Astrocyte of the hippocampus (primary cell): ENCODE measurements at places on chromosomes 5 and 9.

DNA sequence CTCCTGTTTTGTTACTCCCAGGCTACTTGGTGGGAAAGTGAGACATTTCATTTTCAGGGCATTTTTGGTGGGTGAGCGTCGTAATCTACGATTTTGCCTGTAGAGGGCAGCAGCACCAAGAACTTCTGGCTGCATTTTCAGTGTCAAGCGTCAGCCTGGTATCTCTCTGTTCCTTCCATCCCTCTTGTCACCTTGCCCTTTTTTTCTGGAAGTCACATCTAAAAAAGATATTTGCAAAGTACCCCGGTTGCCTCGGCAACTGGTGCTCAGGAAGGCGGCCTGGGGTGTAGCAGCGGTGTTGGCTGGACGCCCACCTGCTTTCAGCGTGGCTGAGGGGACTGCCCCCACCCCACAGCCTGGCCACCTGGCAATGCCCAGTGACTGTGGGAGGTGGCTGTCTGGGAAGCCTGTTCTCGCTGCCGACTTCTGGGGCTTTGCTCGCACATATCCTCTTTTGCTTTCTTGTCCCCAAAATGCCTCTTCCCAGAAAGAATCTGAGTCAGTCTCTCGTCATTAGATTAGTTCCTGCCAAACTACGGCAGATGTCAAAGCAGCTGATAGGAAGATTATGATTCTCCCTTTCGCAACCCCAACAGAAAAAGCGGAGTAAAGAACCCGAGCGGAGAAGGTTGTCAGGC, 84.5 kb downstream of the ACER2 start:
- DNase-seq, result peak; percentile 74

DNA sequence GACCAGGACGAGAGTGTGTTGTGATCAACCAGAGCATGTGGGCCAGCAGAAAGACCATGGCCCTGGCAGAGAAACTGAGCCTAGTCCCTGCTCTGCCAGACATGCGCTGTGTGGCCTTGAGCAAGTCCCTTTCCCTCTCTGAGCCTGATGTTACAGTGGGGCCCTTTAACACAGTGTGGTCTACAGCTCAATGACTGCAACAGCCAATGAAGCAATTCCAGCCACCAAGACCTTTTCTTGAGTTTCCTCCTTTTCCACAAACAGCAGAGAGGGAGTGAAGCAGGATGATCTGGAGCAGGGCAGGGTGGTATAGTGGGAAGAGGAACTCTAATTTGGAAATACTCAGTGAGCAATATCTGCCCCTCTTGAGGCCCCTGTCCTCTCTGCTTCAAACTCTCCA, 25.8 kb upstream of the ARSI start:
- DNase-seq, result no peak

GRCh38 chr5:174059247-174059646, 13.7 kb downstream of the NSG2 start:
- DNase-seq, result no peak

- DNase-seq, result peak; percentile 16
These were observed 140.2 kb upstream of the TRIM32 start for GRCh38 chr9:116546711-116547581.

- no peak for DNase-seq
These were observed 65.0 kb downstream of the PTBP3 start for GRCh38 chr9:112268413-112268812.

DNA sequence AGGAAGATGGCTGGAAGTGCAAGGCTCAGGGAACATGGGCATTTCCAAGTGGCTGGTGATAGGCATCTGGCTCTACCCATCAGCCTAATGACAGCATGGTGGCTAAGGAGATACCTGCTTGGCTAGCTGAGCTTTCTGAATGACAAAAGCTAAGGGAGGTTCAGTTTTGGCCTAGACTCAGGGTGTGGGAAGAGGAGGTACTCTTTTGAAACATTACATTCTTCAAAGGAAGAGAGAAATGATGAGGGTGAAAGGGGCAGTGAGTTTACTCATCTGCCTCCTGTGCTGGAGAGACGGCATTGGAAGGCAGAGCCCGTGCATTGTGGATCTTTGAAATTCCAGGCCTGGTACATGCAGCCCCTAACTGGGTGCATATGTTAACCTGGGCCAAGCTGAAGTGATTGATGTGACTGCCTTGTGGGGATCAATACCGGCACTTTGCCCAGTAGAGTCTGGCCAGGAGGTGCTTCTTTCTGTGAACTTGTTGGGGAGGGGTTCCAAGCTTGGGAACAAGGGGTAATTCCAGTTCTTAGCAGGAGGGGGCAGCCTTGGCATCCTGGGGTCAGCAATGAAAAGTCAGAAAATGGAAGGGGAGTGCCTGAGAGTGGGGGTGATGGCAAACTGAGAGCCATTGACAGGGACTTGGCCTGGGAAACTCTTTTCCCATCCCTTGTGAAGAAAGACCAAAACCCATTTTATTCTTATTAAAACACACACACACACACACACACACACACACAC, 108.6 kb downstream of the ACER2 start:
- no peak for DNase-seq

DNA sequence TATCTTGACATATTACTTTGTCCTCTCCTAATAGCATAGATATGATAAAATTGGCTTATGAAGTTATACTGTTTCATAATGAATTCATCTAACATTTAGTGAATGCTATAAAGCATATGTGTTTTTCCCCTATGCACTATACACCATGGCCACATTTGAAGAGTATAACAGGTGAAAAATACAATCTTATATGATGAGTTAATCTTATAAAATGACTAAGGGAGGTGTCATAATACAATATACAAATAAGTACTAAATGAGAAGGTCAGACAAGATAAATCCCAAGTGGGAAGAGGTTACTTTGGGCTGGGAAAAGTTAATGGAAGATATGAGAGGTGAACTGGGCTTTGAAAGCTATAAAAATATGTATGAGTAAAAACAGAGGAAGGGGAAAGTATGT, 174.4 kb downstream of the PCSK1 start:
- DNase-seq, result no peak

DNA sequence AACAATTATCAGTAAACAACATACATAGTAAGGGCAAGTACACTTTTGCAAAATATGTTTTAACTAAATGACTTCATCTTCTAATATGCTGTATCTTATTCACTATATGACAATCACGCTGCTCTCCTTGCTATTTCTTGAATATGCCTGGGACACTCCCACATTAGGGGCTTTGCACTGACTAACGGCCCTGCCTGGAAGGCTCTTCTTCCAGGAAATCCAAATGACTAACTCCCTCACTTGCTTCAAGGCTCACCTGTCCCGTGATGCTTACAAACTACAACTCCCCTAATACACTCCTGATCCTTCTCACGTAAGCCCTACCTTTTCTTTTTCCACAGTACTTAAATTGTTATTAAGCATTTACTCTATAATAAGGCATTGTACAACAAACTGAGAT, 10.6 kb downstream of the ERP44 start:
- no peak for DNase-seq

GRCh38 chr9:125049212-125050049, 93.9 kb downstream of the SCAI start:
- peak; percentile 37 for DNase-seq

- DNase-seq, result no peak
These were observed 190.7 kb downstream of the CCDC171 start for GRCh38 chr9:15743512-15743911.

- no peak for DNase-seq
These were observed 200.2 kb downstream of the SEMA6A start for GRCh38 chr5:116374434-116374852.

DNA sequence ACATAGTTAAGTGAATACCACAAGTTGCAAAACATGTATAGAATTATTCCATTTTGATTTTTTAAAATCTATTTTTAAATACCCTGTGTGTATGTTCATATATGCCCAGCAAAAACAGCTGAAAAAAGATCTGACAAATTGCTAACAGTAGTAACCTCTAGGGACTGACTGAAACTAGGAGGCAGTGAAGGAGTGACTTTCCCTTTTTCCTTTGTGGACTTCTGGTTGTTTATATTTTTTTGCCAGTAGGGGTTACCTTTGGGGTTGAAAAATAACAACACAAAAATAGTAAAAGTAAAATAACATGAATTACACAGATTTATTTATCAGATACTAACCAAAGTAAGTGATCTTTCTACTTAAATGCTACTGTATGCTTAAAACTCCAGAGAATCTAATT, 2.9 kb downstream of the MEGF9 start:
- no peak for DNase-seq

DNA sequence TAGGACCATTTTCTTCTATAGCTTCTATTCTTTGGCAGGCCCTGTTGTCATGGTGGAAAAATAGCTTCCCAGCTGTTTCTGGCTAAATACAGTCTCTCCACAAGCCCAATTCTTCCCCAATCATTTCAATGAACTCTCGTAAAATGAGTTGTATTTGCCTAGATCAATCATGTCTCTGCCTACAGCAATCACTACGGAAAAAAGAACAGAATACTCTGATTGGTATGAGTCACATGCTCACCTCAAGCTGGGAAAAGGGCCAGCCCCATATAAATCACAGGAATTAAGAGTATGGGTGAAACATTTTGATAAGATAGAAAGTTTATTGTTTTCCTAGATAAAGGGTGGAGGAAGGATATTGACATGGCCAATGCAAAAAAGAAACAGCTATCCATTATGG, 711.4 kb downstream of the EFNA5 start:
- peak; percentile 59 for DNase-seq
